ENCODE measurements at places on chromosomes 7 and 10.

DNA sequence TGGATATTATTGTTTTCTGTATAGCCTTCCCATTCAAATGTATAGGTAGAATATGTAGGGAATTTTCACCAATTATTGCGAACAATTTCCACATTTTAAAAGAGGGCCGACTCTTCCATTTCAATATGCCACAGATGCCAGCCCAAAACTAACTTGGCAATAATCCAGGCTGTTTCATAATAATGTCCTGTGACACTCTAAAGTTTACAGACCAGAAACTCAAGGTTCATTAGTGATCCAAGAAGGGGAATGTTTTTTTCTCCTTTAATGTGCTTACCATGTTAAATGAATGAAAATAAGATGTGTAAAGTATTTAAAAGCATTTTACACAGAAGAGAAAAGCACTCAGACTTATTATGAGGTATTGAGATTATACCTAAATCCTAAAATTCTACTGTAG lies 63.0 kb upstream of the FAM3C start:
- DNase-seq, result no peak

DNA sequence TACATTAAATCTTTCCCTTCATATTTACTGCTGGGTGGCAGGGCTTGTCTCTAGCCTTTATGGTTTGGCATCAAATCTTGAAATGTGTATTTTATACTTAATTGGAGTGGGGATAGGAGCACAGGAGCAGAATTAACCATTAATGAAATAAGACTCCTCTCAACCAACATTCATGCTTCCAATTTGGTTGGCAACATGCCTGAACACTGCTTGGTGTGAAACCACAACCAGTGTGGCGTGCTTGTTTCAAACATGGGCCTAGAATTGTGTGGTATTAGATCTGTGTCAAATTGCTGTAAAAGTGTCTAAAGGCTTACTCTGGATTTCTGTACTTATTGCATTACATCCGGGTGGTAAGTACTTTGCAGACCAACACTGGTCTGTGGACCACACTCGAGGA lies 25.1 kb upstream of the VPS41 start:
- DNase-seq, result no peak

- peak; percentile 26 for DNase-seq
Observed at GRCh38 chr10:94403380-94404213, 1.3 kb downstream of the TBC1D12 start.

- DNase-seq, result peak; percentile 42
Observed at GRCh38 chr10:7409045-7409731, 1.6 kb downstream of the SFMBT2 start.

DNA sequence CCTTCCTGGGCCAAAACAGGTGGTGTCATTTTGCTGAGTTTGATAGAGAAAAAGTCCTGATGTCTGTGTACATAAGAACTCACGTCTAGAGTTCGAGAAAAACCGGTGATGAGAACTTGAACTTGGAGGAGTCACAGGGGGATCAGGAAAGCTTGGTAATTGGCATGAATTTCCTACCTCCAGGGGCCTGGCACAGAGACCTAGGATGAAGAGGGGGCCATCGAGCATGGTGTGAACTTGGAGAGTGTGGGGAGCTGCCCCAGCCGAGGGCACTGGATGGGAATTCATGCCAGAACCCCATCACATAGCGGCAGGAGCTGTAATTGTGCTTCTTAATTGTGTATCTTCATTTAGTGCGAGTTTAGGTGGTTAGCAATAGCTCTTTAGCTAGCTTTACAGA lies 82.2 kb downstream of the CUX1 start:
- no peak for DNase-seq

- DNase-seq, result no peak
Observed at GRCh38 chr7:122148081-122148480, 4.0 kb upstream of the AASS start.

DNA sequence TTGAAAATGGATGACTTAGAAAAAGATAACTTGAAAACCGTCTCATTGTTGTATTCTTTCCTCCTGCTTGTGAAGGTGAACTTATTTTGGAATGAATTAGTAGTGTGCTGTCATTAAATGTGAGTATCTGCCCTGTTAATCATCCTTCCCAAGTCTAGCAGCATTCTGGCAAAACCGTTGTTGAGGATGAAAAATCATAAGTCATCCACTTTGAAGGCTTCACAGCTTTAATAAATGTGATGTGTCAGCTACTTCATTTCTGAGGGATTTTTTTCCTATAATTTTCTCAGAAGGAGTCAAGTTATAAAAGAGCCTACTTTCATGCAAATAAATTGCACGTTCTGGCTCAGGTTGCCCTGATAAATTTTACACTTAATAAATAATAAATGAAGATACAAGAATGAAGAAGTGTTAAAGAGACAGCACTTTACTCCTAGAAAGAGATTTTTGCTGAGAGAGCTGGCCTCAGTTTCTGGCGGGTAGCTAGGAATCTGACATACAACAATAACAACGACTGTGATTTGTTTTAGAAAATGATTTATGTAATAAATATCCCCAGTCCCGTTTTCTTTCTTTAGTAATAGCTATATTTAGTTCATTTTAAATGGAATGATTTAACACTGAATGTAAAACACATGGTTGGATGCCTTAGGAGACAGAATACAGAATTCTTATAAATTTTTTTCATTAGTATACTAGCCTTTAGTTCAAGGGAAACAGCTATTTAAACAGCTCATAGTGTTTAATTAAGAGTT lies 516.5 kb upstream of the KLF6 start:
- no peak for DNase-seq

DNA sequence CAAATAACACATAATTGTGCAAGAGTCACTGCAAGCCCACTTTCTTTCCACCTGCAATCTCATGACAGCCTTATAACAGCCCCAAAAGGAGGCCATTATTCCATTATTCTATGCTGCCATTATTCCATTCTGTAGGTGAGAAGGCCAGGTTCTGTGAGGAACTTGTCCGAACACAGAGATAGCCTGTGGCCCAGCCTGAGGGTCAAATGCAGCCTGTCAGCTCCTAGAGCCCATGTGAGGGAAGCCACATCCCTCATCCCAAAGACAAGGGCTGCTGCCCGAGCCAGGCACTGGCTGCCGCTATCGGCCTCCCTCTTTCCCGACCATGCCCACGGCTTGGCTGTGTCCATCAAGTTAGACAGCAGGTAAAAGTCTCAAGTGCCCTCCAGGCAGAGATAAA lies 24.1 kb upstream of the C10orf71 start:
- no peak for DNase-seq

GRCh38 chr10:113550365-113550764 lies 2.5 kb upstream of the HABP2 start:
- DNase-seq, result no peak

DNA sequence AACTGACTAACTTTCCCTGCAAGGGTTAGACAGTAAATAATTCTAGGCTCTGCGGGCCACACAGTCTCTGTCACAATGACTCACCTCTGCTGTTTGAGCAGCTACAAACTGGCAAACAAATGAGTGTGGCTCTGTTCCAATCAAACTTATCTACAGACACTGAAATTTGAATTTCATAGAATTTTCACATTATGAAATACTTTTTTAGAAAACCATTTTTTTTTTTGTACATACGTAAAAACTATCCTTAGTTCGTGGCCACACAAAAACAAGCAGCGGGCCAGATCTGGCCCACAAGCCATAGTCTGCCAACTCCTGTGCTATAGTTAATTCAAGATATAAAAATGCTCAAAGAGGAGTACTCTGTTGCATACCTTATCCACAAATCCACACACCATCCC lies 32.6 kb downstream of the PIP4K2A start:
- no peak for DNase-seq

DNA sequence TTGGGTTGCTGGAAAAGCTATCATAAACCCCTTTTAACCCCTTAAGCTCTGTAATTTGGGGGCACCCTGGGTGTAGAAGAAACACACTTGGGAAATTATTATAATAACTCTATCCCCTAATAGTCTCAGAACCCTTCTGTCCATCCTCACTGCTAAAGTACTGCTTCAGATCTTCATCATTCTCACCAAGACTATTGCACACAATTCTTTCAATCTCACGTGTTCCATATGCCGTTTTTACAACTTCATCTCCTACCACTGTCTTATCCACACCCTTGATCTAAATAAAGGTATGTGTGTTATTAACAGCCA lies 15.8 kb downstream of the ANKRD22 start:
- DNase-seq, result no peak

DNA sequence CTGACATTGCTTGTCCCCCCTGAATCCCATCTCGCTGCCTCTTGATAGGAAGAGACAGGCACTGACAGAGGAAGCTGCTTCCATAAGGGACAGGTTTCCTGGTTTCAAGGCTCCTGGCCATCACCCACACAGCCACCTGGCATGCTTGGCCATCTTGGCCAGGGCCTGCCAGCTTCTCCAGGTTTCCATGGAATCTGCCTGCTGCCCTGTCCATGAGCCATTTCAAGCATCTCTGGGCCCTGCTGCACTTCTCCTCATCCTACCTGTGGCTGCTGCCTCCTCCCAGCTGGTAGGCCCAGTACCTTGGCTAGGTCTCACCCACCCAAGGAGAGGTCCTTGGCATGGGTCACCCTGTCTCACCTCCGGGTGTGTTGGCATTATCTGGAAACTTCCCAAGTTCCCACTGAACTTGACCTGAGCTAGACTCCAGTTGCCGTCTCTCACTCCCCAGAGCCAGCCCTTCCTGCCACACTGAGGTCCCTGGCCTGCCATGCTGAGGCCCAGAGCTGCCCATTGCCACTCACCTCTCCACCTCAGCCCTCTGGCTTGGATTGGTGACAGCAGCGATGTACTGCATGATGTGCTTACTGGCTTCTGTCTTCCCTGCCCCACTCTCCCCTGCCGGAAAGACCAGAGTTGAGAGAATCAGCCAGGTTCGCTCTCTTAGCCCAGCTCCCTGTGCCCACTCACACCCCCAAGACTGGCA lies 2.6 kb downstream of the MYO1G start:
- DNase-seq, result no peak

- no peak for DNase-seq
Observed at GRCh38 chr7:40530292-40530691, 395.5 kb downstream of the SUGCT start.

- DNase-seq, result no peak
Observed at GRCh38 chr10:132471484-132471883, 66.1 kb upstream of the INPP5A start.

GRCh38 chr10:72334196-72334824 lies 20.4 kb downstream of the DNAJB12 start:
- peak; percentile 56 for DNase-seq

DNA sequence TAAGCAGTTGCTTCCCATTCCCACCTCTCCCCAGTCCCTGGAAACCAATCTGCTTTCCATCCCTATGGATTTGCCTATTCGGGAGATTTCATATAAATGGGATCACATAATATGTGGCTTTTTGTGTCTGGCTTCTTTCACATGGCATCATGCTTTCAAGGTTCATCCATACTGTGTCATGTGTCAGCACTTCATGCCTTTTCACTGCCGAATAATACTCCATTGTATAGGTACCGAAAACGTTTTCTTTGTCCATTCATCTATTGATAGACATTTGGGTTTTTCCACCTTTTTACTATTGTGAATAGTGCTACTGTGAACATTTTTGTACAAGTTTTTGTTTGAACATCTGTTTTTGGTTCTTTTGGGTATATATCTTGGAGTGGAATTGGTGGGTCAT lies 12.5 kb downstream of the RBM20 start:
- DNase-seq, result no peak

- DNase-seq, result no peak
Observed at GRCh38 chr10:101311185-101312066, 42.5 kb upstream of the BTRC start.

GRCh38 chr10:89158446-89158845 lies 48.7 kb downstream of the CH25H start:
- DNase-seq, result no peak

- no peak for DNase-seq
Observed at GRCh38 chr7:13628239-13629001, 361.0 kb downstream of the ETV1 start.

DNA sequence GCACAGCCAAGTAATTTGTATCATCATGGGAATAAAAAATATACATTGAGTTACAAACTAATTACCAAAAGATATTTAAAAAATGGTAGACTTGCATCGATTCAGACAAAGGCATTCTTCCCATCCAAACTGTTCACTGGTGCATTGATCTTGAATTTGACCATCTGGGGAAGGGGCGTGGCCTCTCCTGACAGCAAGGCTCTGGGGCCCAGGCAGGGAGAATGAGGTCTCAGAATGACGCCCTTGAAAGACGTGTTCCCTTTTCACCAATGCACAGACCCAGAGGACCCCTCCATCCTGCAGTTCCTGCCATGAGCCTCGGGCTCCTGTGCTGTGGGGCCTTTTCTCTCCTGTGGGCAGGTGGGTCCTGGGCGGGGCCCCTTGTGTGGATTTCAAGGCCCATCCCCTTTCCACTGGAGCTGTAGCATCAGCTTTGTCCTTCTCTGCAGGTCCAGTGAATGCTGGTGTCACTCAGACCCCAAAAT lies 91.1 kb upstream of the PRSS58 start:
- no peak for DNase-seq

DNA sequence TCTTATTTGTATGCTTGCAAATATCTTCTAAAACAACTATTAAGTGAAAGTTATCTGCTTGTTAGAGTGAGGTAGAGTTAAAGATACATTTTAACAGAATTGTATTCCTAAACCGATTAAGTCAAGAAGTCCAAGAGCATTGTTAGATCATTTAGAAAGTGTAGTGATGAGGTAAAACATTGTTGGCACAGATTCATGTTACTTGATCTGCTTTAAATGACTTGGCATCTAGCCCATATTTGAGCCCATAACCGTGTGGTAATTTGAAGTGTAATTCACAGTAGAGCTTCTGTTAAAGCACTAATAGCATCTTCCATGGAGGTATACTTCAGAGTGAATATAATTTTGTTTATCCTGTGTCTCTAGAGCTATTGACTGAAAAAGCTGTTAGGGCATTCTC lies 62.1 kb downstream of the PTEN start:
- no peak for DNase-seq

GRCh38 chr10:36538953-36539586 lies 586.3 kb upstream of the ANKRD30A start:
- DNase-seq, result peak; percentile 15

DNA sequence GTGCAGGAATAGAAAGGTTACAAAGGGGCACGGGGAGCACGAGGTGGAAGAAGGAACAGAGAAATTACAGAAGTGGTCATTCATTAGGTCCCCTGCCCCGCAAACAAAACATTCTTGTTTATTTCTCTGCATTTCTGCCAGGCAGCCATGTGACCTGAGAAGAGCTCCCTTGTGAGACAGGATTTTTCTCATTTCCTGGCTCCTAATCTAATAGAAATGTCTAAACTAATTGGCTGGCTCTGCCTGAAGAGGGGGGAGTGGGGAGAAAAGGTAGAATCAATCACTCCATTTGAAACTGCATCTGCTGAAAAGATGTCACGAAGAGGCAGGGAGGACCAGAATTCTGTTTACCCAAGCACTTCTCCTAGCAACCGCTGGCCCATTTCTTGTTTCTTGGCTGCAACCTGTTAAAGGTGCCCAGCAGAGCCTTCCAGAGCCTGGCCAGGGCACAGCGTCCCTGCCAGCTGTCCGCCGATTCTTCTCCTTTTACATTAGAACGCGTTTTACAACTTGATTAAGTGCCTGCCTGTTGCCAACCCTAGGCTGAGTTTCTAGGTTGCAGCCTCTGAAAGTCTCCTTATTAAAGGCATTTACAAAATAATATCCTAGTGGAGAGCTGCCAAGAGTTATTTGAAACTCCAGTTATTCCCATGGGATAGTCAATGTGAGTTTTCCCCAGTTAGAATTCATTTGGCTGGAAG lies 1227.6 kb downstream of the TYW1 start:
- DNase-seq, result no peak
